ENCODE measurements at places on chromosomes 2 and 18. TPM values are rescaled to one million over a fixed set of nuclear protein-coding genes. Genes with fewer than 3 reads are reported as not detected.

The NPPC gene
- 8.5 TPM for total RNA-seq

DNA sequence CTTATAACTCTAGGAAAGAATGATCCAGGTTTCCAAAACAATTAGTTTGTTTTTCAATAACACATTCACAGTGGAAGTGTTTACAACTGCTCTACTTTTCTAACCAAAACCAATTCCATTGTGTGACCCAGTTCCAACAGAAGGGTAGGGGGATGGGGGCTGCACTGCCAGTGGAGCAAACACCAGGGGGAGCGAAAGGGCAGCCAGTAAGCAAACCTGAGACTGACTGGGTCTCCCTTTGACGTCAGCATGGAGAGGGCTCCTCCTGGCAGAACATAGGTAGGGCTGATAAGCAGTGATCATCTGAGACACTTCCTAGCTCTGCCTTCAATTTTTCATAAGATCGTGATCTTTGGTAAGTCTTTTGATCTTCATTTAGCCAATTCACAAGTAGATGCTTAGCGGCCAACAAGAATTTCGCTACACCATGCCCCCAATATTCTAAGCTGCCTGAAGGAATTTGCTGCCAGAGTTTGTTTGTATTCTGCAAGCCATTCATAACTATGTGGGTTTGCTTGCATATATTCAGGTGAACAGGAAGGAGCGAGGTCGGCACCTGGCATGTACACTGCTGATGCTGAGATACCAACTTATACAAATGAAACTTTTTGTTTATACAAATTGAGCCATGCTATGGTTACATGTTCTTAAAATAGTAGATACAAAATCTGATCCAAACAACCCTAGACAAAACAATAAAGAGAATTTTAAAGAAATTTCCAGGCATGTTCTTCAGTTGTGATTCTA lies 45.9 kb downstream of the ST6GAL2 start:
- peak; percentile 71 for ATAC-seq

DNA sequence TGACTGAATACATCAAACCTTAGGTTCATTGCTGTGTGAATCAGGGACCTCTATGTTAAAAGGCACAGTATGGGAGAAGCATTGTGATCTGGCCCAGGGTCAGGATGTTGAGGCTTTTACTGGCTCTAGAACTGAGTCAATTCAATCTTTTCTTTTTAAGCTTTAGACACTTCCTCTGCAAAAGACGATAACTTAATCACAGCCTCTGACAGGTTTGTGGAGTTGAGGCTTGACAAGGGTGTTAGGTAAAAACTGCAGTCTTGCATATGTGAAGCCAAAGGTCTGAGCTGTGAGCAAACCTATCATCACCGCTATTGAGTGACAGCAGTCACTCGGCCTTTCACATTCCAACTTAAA lies 17.3 kb upstream of the ARHGAP25 start:
- ATAC-seq, result no peak

DNA sequence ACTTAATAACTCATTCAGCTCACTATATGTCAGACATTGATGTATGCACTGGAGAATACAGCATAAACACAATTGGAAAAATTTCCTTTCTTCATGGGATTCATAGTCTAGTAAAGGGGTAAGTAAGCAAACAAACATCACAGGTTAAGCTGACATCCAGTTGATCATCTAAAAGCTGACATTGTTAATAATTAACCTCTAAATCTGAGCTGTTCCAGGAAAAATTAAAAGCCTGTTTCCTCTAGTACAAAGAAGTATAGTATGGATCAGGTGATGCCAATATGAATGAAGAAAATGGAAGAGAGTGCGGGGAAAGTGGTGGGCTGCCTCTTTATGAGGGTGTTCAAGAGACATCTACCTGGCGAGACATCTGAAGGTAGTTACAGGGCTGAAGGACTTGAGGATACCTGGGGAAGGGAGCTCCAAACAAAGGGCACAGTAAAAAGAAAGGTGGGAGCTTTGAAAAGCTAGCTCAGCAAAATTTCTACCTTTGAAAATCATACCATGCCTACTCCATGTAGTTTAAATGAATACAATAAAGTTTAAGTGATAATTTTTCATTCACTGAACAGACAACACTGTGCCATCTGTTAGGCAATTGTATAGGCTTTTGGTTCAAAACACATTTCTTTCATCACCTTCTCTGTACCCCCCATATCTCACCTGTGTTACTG lies 619.3 kb downstream of the TRIB2 start:
- no peak for ATAC-seq

- ATAC-seq, result no peak
These were observed 79.1 kb upstream of the KCNH7 start for GRCh38 chr2:162917626-162918025.

The KCNF1 gene
- total RNA-seq, result 3.7 TPM

- no peak for ATAC-seq
These were observed 59.5 kb upstream of the BCL2L11 start for GRCh38 chr2:111061191-111061590.

DNA sequence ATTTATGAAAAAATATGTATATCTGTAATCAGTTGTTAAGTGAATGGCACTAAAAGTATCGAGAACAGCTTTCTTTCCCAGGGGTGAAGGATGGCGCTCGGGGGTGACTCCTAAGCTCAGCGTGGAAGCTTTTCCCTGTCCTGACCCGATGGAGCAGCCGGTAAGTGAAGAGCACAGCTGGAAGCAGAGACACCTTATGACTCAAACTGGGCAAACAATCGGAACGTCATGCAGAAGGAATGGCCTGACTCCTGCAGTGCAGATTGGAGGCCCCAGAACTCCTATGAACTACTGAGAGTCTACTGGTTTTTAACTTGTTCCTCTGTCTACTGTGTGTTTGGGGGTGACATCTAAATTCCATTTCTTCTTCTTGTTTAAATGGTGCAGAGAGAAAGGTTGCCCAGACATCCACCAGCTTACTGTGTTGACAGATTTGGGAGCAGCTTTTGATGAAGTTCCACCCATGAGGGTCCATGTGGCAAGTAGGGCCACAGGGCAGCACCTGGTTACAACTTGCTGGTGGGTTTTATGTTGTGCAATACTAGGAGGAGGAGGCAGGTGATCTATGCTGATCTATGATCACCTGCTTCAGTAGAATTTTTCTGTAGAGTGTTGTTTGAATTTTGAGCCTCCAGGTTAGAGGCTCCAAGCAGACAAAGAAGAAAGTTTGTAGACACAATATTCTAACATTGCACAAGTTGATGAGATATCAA lies 52.8 kb upstream of the TMEM182 start:
- ATAC-seq, result no peak

- ATAC-seq, result no peak
These were observed 278.0 kb upstream of the DSEL start for GRCh38 chr18:67794521-67794920.

- ATAC-seq, result peak; percentile 53
These were observed 3.5 kb upstream of the NEUROD1 start for GRCh38 chr2:181683518-181684453.
